ENCODE measurements at places on chromosomes 1 and 21. TPM values are rescaled to one million over a fixed set of nuclear protein-coding genes. Genes with fewer than 3 reads are reported as not detected.
A peak's percentile ranks its signal among the peaks of the same experiment; 100 is the strongest.

DNA sequence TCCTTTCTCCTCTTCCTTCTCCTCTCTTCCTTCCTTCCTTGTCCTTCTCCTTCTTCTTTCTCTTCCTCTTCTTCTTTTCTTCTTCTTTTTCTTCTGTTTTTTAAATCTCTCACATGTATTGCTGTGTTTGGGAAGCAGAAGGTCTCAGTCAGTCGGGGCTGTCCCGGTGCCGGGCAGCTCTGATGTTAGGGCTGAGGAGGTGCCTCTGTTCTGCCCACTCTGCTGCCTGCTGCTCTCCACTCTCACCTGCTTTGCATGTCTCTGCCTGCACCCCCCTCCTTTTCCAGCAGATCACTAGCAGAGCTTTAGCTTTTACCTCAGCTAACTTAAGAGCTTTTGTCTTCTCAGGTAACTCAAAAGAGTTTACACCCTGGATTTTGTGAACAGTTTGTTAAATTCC, 276.6 kb downstream of the CHRM3 start:
- no peak for DNase-seq

DNA sequence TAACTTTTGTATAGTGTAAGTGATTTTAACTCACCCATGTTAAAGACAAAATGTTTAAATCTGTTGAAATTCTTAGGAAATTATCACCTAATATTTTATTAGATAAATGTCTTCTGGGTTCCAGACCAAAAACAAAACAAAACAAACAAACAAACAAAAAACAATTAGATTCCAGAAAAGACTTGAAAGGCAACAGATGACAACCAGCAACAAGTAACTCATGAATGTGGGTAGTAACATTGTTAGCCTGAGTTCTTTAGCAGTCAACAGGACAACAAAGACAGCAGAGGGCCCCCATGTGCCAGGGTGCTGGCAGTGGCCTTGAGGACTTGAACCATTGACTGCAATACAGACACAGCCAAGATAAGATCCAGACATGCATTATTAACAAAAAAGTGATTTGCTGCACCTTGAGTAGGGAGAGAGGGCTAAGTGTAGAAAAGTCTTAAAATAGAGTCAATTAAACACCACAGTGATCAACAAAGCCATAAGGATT, 2.4 kb upstream of the CD247 start:
- no peak for DNase-seq

- DNase-seq: no peak
Measured at GRCh38 chr21:25934130-25934529, 199.4 kb downstream of the GABPA start.

DNA sequence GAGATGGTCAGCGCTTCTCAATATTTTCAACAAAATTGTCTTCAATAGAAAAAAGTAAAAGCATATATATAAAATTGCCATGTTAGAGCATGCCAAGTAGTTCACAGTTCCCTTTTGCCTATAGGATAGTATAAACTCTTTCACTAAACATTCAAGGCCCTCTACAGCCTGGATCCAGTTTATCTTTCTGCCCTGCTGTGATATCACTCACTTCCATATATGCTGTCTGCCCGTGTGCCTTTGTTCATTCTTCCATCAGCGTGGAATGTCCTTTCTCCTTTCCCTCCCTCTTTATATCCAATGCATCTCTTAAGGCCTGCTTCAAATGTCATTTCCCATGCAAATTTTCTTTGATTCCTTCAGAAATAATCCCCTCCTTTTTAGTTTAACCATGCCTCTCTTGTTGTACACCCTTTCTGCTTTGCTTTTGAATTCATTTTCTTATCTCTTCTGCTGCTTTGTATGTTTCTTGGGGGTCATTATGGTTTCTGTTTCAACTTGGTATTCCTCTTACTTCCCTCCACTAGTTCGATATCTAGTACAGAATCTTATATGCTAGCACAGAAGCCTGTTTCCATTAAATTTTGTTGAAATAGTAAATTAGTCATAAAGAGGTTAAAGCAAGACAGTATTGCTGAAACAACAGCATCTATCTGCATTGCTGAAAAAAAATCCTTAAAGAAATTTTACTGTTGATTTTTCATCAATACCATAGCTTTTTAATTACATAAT, 44.7 kb downstream of the XCL2 start:
- no peak for DNase-seq

- DNase-seq: no peak
Measured at GRCh38 chr1:15714406-15715136, 21.5 kb upstream of the SLC25A34 start.

DNA sequence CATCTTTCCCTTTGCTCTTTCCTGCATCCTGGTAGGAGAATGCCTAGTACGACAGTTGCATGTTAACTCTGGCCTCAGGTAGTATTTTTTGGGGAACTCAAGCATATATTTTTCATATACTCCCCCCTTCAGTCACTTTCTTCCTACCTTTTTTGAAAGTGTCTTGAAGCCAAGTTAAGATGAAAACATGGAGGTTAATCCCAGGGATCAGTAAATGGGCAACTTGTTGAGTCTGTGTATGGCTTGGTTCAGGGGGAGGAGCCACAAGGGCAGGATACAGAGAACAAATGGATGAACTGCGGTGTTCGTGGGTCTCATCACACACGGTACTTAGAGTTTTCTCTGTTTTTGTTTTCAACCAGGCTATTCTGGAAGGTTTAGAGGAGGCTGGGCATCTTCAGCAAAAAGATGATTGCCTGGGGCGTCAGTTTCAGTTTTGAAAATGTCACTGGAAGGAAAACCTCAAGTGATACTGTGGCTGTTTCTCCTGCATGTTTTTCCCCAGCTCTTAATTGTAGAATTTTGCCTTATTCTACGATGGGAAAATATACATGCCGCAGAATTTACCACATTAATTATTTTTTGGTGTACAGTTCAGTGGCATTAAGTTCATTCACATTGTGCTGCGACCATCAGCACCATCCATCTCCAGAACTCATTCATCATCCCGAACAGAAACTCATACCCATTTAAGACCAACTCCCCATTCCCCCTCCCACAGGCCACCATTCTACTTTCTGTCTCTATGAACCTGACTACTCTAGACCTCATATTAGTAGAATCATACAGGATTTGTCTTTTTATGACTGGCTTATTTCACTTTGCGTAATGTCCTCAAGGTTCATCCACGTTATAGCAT, 71.5 kb downstream of the MAP10 start:
- no peak for DNase-seq

DNA sequence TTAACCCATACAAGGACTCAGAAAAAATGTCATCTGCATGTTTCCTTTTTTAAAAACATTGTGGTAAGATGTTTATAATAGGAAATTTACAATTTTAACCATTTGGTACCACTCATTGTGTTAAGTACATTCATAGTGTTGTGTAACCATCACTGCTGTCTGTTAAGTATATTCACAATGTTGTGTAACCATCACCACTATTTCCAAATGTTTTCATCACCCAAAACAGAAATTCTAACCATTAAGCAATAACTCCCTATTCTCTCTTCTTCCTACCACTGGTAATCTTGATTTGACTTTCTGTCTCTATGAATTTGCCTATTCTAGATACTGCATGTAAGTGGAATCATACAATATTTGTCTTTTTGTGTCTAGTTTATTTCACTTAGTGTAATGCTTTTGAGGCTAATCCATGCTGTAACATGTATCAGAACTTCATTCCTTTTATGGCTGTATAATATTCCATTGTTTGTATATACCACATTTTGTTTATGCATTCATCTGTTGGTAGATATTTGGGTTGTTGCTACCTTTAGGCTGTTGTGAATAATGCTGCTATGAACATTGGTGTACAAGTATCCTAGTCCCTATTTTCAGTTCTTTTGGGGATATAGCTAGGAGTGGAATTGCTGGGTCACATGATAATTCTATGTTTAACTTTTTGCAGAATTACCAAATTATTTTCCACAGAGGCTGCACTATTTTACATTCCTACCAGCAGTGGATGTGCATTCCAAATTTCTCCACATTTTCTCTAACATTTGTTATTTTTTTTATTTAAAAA, 14.1 kb downstream of the HIPK1 start:
- no peak for DNase-seq

DNA sequence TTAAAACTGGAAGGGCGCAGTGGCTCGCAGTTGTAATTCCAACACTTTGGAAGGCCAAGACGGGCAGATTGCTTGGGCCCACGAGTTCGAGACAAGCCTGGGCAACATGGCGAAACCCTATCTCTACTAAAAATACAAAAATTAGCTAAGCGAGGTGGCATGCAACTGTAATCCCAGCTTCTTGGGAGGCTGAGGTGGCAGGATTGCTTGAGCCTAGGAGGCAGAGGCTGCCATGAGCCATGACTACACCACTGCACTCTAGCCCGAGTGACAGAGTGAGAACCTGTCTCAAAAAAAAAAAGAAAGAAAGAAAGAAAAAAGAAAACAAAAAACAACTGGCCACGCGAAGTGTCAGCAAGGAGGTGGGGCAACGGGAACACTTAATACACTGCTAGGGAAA, 6.3 kb downstream of the UBE2G2 start:
- no peak for DNase-seq

DNA sequence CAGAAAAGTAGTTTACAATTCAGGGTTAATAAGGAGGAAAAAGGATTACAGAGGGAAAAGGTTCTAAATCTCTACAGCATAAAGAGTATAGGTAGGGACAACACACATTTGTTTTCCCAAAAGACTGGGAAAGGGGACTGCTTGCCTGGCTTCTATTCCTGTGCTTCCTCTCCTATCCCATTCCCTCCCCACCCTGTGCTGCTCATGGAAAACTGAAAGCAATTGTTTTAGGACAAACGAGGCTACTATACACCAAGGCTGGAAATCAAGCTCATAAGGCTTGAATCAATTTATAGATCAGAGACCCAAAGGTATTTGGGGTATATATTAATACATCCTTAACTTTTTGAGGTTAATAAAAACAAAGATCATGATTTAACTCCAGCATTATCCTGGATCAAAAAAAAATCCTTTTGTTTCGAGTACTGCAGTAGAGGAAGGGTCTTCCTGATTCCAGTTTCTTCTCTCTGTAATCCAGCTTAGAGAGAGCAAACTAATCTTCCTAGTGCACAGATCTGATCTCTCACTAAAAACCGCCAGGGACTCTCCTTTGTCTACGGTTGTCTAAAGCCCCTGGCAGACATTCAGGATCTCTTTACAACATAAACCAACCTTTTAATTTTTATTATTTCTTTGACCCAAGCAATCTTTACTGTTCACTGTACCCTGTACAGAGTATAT, 37.4 kb upstream of the A3GALT2 start:
- DNase-seq: no peak

DNA sequence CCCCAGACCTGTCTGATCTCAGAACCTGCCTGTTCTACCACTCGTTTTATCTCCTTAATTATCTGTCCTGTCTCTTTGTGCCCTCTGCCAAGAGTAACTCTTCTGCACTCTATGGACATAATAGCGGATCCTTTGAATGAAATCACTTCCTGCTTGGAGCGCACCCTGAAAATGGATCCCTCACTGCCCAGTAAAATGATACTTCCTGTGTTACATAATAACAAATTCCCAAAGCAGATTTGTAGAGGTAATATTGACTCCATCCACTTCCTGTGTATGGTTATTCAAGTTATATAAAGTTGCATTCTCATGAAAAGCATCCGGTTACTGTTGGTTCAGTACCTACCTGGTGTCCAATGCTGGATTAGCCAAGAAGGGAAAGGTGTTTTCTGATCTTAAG, 246.0 kb downstream of the TRABD2B start:
- DNase-seq: no peak

- DNase-seq: peak; percentile 83
Measured at GRCh38 chr1:212606395-212607205, 2.0 kb upstream of the ATF3 start.

DNA sequence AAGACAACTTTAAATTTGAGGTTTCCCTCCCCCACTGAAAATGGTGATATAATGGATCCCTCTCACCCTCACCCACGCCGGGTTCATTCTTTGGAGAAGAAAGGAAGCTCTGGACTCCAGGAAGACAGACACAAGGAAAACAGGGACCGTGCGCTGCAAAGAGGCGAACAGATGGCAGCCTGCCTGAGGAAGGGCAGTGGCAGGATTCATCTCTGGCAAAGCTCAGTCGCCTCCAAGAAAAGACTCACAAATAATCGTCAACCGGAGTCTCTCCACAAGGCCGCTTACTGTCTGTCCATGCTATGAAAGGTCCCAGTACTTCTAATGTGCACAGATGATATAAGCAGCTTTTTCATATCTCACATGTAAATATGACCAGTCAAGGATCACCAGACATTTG, 110.3 kb downstream of the TIAM1 start:
- no peak for DNase-seq

DNA sequence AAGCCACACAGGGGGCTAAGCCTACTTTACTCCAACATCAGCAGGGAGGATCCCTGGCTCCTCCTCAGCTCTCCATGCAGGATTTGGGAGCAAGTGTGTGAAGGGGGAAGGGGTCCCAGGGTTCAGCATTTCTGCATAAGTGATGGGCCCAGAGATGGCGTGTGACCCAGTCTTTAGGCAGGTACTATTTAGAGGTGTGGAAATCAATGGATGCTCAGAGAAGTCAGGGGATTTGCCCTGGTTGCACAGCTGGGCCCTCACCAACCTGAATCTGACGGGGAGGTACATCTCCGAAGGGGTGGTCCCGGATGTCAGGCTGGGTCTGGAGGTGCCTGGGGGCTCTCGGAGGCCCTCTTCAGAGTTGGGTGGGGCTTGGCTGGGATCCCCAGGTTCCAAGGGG, 6.9 kb upstream of the TCEA3 start:
- DNase-seq: no peak

DNA sequence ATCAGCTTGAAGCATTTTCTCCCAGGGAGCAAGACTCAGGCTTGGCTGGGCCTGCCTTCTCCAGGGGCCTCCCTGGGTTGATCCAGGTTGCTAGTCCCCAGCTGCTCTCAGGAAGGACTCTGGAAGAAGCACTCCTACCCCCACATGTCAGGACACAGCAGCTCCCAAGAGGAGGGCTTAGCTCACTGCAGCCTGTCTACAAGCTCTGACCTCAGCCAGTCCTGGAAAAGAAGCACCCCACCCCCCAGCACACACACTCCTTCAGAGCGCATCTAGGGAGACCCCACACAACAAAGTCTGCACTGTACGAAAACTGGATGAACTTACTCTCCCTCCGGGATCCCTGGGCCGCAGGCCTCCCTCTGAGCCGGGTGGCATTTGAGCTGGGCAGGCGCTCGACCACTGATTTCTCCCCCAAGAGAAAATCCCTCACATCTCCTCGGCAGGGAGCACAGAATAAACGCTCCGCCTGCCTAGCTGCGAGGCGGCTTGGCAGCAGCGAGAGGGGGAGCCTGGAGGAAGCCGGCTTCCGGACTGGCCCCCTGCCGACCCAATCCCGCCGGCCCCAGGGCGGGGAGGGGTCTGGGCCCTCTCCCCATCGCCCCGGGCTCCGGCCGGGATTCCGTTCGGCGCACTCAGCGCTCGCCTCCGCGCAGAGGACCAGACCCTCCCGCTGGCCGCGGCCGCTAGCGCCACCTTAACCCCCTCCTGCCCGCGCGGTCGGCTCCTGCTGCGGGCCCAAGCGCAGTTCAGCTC, at the start of gene KCNA2:
Gene KCNA2 (minus strand): TSS at position 458 of the 756 bp plus-strand sequence. CDS start 1,576 bp downstream, outside the sequence.
- DNase-seq: peak; percentile 75

The PRR9 gene
- total RNA-seq: not detected

The NTMT2 gene
- not detected for total RNA-seq

The LRRC3 gene
- 2.0 TPM for total RNA-seq

The FOXO6 gene
- total RNA-seq: 0.26 TPM

The KRTAP13-2 gene
- not detected for total RNA-seq

The PLXNA2 gene
- 6.9 TPM for total RNA-seq
